ENCODE measurements at places on chromosomes 2 and 18.
A peak's percentile ranks its signal among the peaks of the same experiment; 100 is the strongest.

GRCh38 chr2:20346565-20347381 is 3.9 kb downstream of the PUM2 start:
- DNase-seq, result peak; percentile 13

- DNase-seq, result no peak
These were observed 33.2 kb upstream of the KCNJ13 start for GRCh38 chr2:232809349-232810124.

GRCh38 chr2:128689971-128690370 is 371.3 kb upstream of the HS6ST1 start:
- no peak for DNase-seq

DNA sequence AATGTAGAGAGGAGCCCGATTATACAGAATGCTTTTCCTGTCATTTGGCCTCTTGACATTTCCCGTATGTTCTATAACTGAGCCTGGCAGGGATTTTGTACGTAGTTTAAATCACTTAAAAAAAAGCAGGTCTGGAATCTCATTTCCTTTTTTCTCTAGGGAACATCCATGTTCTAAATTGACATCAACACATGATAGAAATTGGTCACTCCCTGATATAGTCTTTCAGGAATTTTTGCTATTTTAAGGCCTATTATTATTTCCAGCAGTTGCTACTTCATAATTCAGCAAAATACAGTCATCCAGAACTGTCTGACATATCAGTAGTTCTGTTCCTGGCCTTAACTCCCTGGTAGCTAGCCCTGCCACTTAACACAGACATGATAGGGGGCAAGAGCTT is 565.7 kb upstream of the ZEB2 start:
- peak; percentile 24 for DNase-seq

- DNase-seq, result no peak
These were observed 1574.3 kb upstream of the ZEB2 start for GRCh38 chr2:146094185-146094584.

GRCh38 chr2:112646791-112647689 is 1.3 kb downstream of the SLC20A1 start:
- no peak for DNase-seq

DNA sequence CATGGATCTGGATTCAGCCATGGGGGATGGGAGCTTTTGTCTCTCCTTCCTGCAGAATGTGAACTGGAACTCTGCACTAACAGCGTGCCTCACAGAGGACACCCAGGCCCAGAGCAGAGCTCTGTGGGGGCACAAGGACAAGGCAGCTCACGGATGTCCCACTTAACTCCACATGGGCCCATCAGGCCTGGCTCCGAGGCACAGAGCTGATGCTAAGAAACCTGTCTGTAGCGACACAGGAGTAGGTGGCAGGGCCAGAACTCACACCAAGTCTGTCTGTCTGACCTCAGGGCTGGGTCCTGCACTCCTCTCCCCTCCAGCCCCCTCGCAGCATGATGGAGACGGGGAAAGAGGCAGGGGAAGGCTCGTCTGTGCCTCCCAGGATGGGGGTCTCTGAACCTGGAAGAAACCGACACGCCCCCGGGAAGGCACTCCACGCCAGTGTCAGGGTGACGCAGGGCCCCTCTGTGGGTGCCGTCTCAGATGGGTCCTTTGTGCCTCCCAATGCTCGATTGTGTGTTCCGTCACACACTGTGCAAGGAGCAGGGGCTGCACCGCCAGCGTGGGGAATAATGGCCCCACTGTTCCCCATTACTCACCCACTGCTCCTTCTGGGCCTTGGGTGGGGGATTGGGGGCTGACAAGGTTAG is 36.6 kb downstream of the FAM178B start:
- no peak for DNase-seq

DNA sequence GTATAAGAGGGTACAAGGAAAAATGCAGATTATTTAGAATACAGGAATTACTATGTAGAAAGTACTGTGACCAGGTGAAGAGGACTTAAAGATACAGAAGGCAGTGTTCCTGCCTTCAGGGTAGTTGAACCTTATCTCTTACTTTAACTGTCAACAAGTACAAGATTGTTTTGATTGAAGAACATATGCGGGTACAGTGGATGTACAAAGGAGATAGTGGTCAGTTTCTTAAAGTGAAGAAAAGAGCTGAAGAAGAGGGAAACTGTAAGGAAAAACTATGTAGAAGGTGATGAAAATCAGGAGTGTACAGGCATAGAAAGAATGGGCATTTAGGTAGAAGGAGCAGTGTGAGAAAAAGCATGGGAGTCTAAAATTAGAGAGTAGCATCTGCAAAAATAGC is 2.2 kb downstream of the RALBP1 start:
- DNase-seq, result no peak

DNA sequence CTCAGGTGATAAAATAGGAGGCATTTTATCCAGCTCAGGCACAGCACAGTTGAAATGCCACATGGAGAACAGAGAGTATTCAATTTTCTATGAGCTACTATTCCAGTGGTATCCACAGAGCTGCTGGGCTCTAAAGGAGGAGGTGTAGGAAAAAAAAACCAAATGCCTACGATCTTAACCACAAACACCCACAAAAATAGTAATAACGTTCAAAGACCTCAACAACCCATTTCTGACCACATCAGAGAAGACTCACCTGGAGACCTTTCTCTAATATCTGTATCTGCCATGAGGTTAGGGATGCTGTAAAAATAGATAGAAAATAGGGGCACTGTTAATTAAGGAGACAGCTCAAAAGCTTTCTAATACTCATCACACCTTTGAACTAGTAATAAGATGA is 294.6 kb upstream of the PARD3B start:
- no peak for DNase-seq

DNA sequence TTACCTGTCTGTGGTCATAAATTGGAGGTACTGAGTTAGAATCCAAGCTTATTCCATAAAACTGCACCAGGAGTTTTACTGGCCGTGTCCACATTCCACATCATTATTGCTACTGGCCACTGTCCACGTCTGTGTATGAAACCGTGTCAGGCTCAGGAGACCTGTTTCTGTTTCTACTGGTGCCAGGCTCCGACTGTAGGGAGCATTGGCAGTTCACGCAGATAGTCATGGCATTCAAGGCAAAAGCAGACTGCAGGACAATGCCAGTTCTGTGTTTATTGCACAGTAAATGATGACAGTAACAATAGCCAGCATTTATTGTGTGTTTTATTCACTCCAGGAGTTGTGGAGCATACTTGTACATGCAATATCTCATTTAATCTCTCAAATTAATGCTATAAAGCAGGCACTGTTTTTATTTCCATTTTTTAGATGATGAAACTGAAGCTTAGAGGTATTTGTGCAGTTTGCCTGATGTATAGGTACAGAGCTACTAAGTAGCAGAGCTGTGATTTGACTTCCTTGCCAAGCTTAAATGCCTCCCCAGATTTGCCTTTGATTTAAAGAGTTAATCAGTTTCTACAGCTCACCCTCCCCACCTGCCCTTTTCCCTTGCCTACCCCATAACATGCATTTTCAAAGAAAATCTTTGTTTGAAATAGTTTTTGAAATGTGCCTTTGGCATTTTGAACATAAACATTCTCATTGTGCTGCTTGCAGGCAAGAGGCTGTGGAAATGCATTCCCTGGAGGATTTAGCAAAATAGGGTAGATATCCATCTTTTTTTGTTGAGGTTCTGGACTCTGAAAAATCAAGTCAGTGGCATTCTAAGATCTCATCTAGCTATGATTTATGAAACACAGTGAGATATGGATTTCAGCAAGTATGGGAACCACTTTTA is 55.5 kb downstream of the MAP4K4 start:
- DNase-seq, result peak; percentile 69

GRCh38 chr2:58669998-58670397 is 428.9 kb upstream of the FANCL start:
- no peak for DNase-seq

DNA sequence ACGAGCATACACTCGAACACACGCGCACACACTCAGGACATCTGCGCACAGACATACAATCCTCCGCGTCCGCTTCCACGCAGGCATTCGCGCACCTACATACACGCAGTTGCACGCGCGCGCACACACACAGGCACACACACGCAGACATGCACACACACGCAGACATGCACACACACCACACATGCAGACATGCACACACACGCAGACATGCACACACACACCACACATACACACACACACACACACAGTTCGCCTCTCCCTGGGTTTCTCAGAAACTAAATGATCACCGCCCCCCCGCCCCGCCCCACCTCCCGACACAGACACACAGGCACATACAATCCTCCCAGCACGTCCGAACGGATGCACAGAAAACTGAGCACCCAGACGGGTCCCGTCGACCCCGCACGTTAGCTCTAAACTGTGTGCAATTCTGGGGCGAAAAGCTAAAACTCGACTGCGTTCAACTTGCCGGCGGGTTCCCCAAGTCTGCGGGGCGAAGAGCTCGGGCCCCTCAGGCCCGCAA is 1.0 kb downstream of the EPHA4 start:
- peak; percentile 6 for DNase-seq

GRCh38 chr2:240815761-240816583 is 4.0 kb downstream of the KIF1A start:
- DNase-seq, result no peak

DNA sequence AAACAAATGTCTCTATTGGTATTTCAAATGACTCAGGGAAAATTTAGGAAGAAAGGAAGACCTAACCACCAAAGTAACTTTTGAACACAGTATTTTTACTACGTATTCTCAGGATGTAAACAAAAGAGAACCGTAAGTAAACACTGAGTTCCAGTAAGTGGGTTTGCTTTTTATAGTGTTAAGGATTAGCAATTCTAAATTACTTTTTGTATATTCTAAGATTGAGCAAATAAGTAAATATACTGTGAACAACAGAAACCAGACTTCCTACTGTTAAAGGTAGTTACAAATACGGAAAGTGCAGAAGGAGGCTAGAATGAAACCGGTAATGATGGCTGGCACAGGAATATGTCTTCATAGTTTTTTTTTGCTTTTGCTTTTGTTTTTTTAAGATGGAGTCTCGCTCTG is 31.5 kb downstream of the SESTD1 start:
- DNase-seq, result no peak

GRCh38 chr2:41924709-41925408 is 123.0 kb upstream of the PKDCC start:
- DNase-seq, result no peak

GRCh38 chr2:191436368-191437055 is 191.3 kb downstream of the MYO1B start:
- DNase-seq, result no peak

- no peak for DNase-seq
These were observed 4.7 kb downstream of the CD302 start for GRCh38 chr2:159793326-159793725.

DNA sequence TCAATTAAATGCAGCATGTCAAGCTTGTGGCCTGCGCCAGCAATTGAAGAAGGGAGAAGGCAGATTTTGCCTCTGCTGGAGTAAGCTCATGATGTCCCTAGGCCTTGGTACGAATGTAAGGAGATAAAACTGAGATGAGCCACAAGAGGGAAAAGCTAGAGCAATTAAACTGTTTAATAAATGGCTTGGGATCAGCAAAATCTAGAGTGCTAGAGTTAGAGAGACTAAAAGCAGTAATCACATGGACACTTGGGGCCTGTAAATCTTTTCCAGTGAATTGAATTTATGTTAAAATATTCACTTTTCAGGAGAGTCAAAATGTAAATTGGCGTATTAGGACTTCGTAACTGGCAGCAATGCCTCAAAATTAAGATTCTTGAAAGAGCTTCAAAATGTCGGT is 86.2 kb downstream of the CDK15 start:
- no peak for DNase-seq

- no peak for DNase-seq
These were observed 127.2 kb downstream of the FHOD3 start for GRCh38 chr18:36424741-36425142.

DNA sequence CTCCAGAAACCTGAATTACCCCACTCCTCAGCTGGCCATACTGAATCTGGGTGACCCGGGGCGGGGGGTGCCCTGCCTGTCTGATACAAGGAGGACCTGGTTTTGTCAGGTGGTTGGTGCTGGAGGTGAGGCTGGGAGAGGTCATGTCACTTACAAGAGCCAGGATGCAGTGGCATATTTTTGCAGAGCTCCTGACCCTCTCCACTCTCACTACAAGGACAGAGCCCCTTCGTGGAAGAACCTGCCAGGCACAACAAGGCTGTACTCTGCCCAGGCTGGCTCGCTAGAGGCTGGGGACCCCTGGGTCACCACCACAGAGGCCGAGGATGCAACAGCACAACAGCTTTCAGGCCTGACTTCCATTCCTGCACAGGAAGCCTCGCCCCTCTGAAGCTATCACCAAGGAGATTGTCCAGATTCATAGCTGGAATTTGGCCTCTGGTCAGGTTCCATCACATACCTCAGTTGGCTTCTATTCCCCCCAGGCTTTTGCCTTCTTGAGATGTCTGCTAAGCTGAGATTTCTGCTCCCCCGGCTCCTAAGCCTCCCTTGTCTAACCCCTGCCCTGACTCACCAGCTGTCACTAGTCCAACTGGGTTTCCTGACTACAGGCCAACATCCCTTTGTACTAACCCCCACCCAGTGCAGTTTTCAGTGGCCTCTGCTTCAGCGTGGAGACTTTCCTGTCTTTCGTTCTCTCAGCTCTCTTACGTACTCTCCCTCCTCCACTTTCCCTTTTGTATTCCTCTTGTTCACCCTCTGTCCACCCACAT is 132.5 kb upstream of the EPAS1 start:
- peak; percentile 88 for DNase-seq

DNA sequence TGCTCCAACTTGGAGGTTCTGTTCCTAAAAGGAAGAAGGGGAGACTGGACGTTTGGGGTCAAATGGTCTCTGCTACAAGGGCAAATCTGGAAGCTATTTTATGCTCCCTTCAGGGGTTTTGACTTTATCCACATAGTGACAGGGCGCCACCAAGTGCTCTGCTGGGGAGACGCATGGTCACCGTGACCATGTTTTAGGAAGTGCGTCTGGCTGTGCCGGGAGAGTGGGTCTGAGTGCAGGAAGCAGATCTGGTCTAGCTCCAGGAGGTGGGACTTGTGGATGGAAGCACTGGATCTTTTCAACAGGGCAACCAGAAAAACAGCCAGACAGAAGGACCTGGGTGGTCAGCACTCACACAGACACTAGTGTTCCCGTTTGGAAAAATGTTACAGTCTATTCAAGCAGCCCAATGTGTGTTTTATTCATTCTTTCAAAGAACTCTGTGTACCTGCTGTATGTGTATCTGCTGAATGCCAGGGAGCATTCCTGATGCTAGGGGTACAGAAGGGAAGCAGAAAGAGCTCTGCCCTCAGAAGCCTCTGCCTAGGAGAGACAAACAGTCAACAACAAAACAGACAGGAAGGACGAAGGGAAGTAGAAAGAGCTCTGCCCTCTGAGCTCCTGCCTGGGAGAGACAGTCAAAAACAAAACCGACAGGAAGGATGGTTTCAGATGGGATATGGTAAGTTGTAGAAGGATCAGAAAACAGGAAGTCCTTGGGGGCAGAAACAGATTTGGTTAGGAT is 14.3 kb downstream of the IMPA2 start:
- DNase-seq, result peak; percentile 70

All from fibroblast of gingiva (primary cell).